ENCODE measurements at places on chromosomes 7 and 10. TPM values are rescaled to one million over a fixed set of nuclear protein-coding genes. Genes with fewer than 3 reads are reported as not detected.

- no peaks in the 10 kb centered on the region for H3K4me1 ChIP-seq
- no peak overlapping the region for H3K4me3 ChIP-seq
- peak; percentile 70 for DNase-seq
- no peak overlapping the region for H3K27ac ChIP-seq
- H3K36me3 ChIP-seq, result no peaks in the 10 kb centered on the region
Measured at GRCh38 chr10:70925377-70926225, 37.2 kb upstream of the PCBD1 start.

Gene TCAF2
- total RNA-seq, result 2.4 TPM

Gene AGR3
- not detected for total RNA-seq

GRCh38 chr10:82551506-82551905, 676.5 kb downstream of the NRG3 start:
- no peaks in the 10 kb centered on the region for H3K4me1 ChIP-seq
- no peaks in the 10 kb centered on the region for H3K27me3 ChIP-seq
- no peak for DNase-seq
- H3K27ac ChIP-seq, result no peak overlapping the region
- no peak overlapping the region for H3K4me3 ChIP-seq
- H3K36me3 ChIP-seq, result no peaks in the 10 kb centered on the region

- no peaks in the 10 kb centered on the region for H3K4me1 ChIP-seq
- no peak for DNase-seq
- H3K4me3 ChIP-seq, result no peak overlapping the region
- H3K36me3 ChIP-seq, result no peaks in the 10 kb centered on the region
- no peaks in the 10 kb centered on the region for H3K27me3 ChIP-seq
- no peak overlapping the region for H3K27ac ChIP-seq
Measured at GRCh38 chr10:74718208-74718607, 108.2 kb upstream of the KAT6B start.

Data from psoas muscle (tissue), 8 donors.